ENCODE measurements at places on chromosomes 5 and 9. TPM values are rescaled to one million over a fixed set of nuclear protein-coding genes. Genes with fewer than 3 reads are reported as not detected.

DNA sequence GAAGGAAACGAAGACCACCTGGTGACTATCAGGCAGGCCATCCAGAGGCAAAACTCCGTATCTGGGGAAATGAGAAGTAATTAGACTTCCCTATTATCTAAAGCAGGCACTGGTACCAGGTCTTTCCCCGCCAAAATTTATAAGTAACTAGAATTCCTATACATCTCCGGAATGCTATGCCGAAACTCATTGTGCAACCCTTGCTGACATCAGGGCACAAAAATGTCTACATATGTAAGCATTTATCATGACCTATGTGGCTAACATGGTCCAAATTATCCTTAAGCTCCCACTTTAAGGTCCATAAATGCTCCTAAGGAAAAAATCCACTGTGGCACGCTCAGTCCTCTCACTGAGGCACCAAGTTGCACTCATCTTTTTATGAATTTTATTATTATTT is 17.8 kb downstream of the ACTL7B start:
- no peak for DNase-seq
- H3K36me3 ChIP-seq, result no peaks in the 10 kb centered on the region
- no peak overlapping the region for H3K27ac ChIP-seq
- H3K4me1 ChIP-seq, result no peaks in the 10 kb centered on the region
- no peak overlapping the region for H3K4me3 ChIP-seq
- H3K27me3 ChIP-seq, result no peaks in the 10 kb centered on the region

- no peaks in the 10 kb centered on the region for H3K36me3 ChIP-seq
- H3K4me1 ChIP-seq, result no peaks in the 10 kb centered on the region
- no peak overlapping the region for H3K27ac ChIP-seq
These were observed 11.7 kb downstream of the OGN start for GRCh38 chr9:92392690-92393089.

DNA sequence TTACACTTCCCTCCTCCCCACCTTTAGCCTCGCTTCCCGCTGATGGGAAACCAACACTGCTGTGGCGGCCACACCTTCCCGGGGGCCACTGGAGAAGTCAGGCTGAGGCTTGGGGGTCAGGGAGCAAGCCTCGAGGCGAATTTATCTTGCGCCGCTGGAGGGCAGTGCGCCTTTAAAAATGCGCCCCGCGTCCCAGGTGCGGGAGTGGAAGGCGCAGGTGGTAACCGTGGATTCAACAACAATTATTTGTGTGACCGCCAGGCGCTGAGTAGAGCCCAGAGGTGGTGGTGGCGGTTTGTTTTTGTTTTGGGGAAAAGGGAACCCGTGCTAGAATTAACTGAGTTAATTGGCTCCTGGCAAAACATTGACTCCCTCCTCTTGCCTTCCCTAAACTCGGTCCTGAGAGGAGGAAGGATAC is 1.1 kb downstream of the CFAP77 start:
- H3K4me3 ChIP-seq, result no peak overlapping the region
- peak; percentile 42 for DNase-seq
- H3K27me3 ChIP-seq, result peaks cover 75% of the 10 kb centered on the region
- peaks cover 28% of the 10 kb centered on the region for H3K4me1 ChIP-seq
- H3K36me3 ChIP-seq, result no peaks in the 10 kb centered on the region

- H3K27ac ChIP-seq, result no peak overlapping the region
- DNase-seq, result no peak
- no peaks in the 10 kb centered on the region for H3K4me1 ChIP-seq
- H3K36me3 ChIP-seq, result no peaks in the 10 kb centered on the region
- H3K4me3 ChIP-seq, result no peak overlapping the region
These were observed 45.7 kb downstream of the SEMA5A start for GRCh38 chr5:9500193-9500592.

OBP2B gene
- polyA plus RNA-seq, result not detected

PCDHA4 gene
- polyA plus RNA-seq, result 0.49 TPM

PCDHGA5 gene
- 3.2 TPM for polyA plus RNA-seq

- DNase-seq, result no peak
- H3K36me3 ChIP-seq, result no peaks in the 10 kb centered on the region
- H3K4me1 ChIP-seq, result peaks cover 100% of the 10 kb centered on the region
These were observed 9.6 kb downstream of the NEK6 start for GRCh38 chr9:124267271-124267807.

DNA sequence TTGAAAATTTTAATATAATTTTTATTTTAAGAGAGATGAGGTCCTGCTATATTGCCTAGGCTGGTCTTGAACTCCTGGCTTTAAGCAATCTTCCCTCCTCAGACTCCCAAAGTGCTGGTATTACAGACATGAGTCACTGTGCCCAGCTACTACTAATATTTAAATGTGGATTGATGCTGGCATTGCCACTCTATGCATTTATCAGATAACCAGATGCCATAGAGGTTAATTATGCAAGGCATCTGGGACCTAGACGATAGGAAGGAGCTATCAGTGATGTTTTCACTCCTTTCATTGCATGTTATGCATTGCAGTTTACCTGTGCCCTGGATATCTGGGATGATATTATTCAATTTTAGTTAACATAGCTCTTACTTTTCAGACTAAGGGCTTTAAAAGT is 127.0 kb downstream of the RPS23 start:
- no peaks in the 10 kb centered on the region for H3K27me3 ChIP-seq
- no peak for DNase-seq
- no peak overlapping the region for H3K27ac ChIP-seq
- no peak overlapping the region for H3K4me3 ChIP-seq
- H3K36me3 ChIP-seq, result no peaks in the 10 kb centered on the region

GRCh38 chr5:153974813-153975163 is 63.9 kb downstream of the FAM114A2 start:
- no peaks in the 10 kb centered on the region for H3K36me3 ChIP-seq
- peaks cover 4% of the 10 kb centered on the region for H3K4me1 ChIP-seq
- H3K27me3 ChIP-seq, result peaks cover 5% of the 10 kb centered on the region

AP3B1 gene
- 47.9 TPM for polyA plus RNA-seq

GRCh38 chr9:83383034-83383433 is 155.2 kb downstream of the FRMD3 start:
- no peaks in the 10 kb centered on the region for H3K4me1 ChIP-seq
- H3K4me3 ChIP-seq, result no peak overlapping the region
- no peak for DNase-seq
- H3K27me3 ChIP-seq, result no peaks in the 10 kb centered on the region

RNF208 gene
- polyA plus RNA-seq, result 5.7 TPM

DNA sequence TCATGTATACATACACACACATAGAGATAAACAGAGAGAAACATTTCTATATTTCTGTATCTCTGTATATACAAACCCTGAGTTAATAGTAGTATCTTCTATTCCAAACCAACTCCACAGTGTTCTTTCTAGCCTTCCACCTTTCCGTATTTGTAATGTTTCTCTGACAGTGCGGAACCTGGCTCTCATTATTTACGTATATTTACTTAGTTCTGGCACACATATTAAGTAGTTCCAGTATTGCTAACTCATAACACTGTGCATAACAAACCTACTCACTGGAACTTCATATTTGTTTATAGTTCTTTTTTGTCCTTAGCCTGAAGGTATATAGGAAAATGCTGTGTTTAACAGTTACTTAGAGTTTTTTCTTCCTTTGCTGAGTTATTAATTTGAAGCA is 6.5 kb downstream of the OGN start:
- no peak for DNase-seq
- H3K36me3 ChIP-seq, result no peaks in the 10 kb centered on the region
- no peak overlapping the region for H3K4me3 ChIP-seq
- H3K27ac ChIP-seq, result no peak overlapping the region
- no peaks in the 10 kb centered on the region for H3K4me1 ChIP-seq

CBY3 gene
- polyA plus RNA-seq, result 0.23 TPM

DNA sequence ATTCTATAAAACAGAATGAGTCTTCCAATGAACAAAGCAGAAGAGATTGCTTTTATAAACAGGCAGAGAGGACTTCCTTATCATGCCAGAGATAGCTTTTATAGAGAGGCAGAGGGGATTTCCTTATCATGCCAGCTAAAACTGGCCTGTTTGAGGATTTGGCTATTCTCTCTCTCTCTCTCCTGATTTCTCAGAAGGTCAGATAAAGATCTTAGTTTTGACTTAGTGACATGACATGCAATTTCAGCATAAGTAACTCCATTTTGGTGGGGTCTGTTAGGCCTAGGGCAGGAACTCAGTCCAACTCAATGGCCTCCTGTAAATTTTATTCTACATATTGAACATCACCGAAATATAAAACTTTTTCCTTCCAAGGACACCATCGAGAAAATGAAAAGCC is 31.5 kb upstream of the DENND4C start:
- H3K27ac ChIP-seq, result no peak overlapping the region
- H3K4me3 ChIP-seq, result no peak overlapping the region
- H3K36me3 ChIP-seq, result no peaks in the 10 kb centered on the region
- no peaks in the 10 kb centered on the region for H3K27me3 ChIP-seq
- DNase-seq, result no peak

- H3K36me3 ChIP-seq, result no peaks in the 10 kb centered on the region
- H3K4me1 ChIP-seq, result peaks cover 6% of the 10 kb centered on the region
- no peak overlapping the region for H3K27ac ChIP-seq
- no peaks in the 10 kb centered on the region for H3K27me3 ChIP-seq
- no peak for DNase-seq
These were observed 50.7 kb upstream of the GRHPR start for GRCh38 chr9:37371565-37372464.

DNA sequence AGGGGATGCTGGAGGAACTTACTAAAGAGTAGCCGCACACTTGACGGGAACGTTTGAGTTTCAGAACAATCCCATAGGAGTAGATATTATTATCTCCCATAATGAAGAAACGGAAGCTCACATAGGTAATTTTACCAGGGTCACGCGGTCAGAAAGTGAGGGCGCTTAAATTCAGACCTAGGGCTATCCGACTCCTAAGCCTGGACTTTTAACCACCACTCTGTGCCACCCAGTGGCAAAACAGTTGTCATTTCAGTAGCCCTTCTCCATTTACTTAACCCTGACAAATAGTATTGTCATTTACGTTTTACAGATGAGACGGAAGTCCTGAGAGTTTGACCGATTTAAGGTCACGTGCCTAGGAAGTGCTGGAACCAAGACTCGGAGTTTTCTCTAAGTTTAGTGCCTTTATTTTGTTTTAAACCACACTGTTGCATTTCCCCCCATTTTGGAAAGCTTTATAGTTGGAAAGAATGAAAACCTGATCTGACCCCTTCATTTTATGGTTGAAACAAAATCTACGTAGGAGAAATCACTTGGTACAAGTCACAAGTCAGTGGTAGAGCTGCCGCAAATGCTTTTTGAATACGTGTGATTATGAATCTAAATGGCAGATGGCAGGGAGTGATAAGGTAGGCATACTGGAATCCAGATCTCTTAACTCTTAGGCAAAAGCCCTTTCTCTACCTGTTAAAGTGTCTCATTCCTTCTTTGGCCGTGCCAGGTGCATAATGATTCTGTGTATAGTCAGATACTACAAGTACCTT is 650 bp downstream of the MRRF start:
- no peaks in the 10 kb centered on the region for H3K27me3 ChIP-seq
- peaks cover 14% of the 10 kb centered on the region for H3K4me1 ChIP-seq

GRCh38 chr9:112884101-112884500 is 6.6 kb downstream of the SLC46A2 start:
- H3K36me3 ChIP-seq, result no peaks in the 10 kb centered on the region
- no peak overlapping the region for H3K4me3 ChIP-seq
- no peaks in the 10 kb centered on the region for H3K27me3 ChIP-seq
- H3K4me1 ChIP-seq, result no peaks in the 10 kb centered on the region
- no peak overlapping the region for H3K27ac ChIP-seq

EIF4E1B gene
- polyA plus RNA-seq, result not detected

DNA sequence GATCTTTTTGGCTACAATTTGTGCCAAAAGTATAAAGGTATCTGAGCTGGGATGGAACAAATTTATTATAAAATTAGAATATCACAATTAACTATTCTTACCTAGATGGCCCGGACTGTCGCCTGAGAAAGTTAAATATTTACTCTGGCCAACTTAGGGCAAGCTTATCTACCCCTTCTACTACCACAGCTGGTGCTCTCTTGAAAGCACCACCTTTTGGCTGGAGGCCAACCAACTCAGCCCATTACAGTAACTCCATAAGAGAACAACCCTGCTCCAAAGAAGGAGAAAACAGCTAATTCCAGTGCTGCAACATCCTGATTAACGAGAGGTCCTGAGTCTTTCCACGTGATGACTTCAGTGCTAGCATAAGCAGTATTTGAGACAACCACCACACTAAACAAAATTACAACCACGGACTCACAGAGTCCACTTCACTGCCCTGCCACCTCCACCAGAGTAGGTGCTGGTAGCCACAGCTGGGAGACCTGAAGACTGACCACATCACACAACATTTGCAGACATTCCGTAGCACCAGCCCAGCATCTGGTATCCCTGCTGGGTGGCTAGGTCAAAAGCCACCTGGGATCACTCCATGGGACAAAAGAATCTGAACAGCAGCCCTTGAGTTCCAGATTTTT is 43.2 kb downstream of the RGMB start:
- H3K27me3 ChIP-seq, result no peaks in the 10 kb centered on the region
- H3K4me3 ChIP-seq, result no peak overlapping the region
- peak; percentile 74 for DNase-seq
- no peak overlapping the region for H3K27ac ChIP-seq
- H3K4me1 ChIP-seq, result no peaks in the 10 kb centered on the region
- no peaks in the 10 kb centered on the region for H3K36me3 ChIP-seq

DNA sequence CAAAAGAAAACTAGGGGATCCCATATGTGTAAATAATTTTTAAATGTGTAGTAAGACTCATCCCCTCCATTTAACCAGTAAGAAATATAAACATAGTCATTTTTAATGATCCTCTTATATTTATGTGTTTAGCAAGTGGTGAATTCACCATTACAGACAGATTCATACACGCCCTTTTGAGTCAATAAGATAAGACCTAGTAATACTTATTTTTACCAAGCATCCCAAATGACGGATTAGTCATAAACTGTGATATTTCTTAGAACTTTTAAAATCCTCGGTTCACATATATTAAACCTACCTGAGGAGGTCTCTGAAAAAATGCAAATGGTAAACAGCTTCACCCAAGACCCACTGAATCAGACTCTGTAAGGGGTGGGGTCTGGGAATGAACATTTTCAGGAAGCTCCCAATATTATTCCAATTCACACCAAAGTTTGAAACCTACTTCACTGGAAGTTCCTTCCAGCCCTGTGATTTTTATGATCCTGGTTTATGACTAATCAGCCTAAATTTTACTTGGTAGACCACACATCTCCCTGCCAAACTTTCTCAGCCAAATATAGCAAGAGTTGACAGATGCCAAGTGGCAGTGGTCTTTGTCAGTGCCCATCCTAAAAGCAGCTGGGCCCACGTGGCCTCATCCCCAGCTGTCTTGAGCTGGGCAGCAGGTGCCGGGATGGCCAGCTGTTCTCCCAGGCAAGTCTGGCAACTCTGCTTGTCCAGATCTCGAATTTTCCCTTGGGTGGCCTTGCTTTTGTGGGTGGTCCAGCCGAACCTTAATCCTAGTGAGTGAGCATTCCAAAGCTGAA is 559.0 kb upstream of the RGMB start:
- no peaks in the 10 kb centered on the region for H3K4me1 ChIP-seq
- H3K36me3 ChIP-seq, result no peaks in the 10 kb centered on the region

IL4 gene
- polyA plus RNA-seq, result 0.32 TPM

GDNF gene
- polyA plus RNA-seq, result not detected

DNA sequence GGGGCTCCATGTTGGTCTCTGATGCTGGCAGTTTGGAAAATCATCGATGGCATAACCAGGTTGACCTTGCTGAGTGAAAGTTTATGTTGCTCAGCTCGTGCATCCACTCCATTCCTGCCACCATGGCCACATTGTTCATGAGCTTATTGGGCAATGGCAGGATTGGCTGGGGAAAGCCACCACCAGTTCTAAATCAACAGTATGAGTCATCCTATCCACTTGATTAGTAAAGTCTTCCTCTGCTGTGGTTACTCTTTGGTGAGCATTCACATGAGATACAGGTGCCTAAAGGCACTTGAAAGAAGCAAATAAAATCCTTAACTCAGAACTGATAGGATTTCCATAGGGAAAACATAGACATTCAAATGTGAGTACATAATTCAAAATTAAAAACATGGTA is 131.8 kb upstream of the FBN2 start:
- H3K36me3 ChIP-seq, result no peaks in the 10 kb centered on the region
- no peak overlapping the region for H3K4me3 ChIP-seq
- no peak for DNase-seq
- no peak overlapping the region for H3K27ac ChIP-seq
- H3K4me1 ChIP-seq, result no peaks in the 10 kb centered on the region
- H3K27me3 ChIP-seq, result no peaks in the 10 kb centered on the region
